ENCODE measurements at places on chromosomes 2 and 18. TPM values are rescaled to one million over a fixed set of nuclear protein-coding genes. Genes with fewer than 3 reads are reported as not detected.

GRCh38 chr2:101442042-101442666, 32.8 kb downstream of the RFX8 start:
- no peak for DNase-seq

- DNase-seq = no peak
Measured at GRCh38 chr2:12014088-12014960, 267.9 kb downstream of the LPIN1 start.

- no peak for DNase-seq
Measured at GRCh38 chr2:191539068-191539467, 138.9 kb upstream of the NABP1 start.

Gene HRH4
- total RNA-seq = not detected

Gene ARHGAP28
- 16.0 TPM for total RNA-seq

DNA sequence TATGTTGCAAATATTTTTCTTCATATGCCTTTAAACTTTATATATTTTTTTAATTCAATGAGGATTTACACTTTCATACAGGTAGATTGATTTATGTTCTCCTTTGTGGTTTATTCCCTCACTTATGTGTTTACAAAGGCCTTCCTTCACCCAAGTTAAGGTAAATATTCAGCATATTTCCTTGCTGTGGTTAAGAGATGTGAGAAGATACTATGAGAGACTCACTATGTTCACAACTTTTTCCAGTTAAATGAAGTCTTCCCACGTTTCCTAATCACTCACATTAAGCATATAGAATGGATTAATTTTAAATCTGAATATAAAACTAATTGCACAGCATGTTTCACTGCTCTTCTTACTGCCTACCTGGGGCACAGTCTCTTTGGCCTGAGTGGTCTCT, 597 bp downstream of the PECR start:
- DNase-seq = no peak

DNA sequence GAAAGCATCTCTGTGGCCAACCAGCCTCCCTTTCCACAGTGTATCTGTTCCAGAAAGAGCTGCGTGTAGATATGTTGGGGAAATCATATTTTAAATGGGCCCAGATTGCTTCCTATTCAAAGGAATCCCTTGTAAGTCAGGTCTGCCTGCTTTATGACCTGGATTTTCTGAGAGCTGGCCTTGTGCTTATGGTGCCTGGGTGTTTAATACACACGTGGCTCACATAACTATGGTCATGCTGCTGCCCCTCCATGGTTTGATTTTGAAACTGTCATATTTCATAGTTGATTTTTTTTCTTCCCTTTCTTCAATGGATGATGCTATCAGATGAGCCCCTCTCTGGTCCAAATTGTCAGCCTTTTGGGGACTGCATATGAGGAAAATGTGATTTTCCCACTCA, 111.5 kb upstream of the CNGA3 start:
- no peak for DNase-seq

GRCh38 chr2:235171550-235172031, 219.8 kb downstream of the SH3BP4 start:
- DNase-seq = no peak

Gene TUBA3D
- total RNA-seq = not detected

Gene KLHL41
- 1.1 TPM for total RNA-seq

DNA sequence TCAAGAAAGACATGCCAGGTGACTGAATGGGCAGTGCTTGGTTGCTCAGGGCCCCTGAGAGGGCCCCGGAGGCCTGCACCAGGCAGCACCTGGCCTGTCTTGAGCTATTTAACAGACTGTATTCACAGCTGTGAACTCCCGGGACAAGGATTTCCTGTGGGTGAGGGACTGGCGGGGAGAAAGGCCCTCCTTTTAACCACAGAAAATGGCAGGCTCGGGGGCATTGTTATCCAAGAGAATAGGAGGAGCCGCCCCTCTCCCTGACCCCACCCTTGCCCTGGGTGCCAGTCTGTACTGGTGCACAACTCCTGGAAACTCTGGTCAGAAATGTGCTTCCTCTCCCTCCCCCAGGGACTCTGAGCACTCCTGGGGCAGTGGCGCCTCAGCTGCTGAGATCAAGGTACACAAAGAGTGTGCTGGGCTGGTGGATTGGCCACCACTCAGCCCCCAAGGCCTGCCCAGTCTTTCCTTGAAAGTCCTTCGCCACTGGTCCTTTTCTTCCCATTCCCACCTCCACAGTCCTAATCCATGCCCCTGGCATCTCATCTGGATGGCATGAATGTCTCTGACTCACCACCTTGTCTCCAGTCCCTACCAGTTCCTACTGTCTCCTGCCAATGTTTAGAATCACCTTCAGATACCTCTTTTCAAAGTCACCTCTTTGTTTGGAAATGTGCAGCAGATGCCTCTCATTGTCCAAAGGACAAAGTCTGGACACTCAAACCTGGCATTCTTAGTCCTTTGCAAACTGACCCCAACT, 19.6 kb upstream of the EPAS1 start:
- no peak for DNase-seq

- DNase-seq = no peak
Measured at GRCh38 chr2:160006475-160006874, 55.9 kb downstream of the PLA2R1 start.

DNA sequence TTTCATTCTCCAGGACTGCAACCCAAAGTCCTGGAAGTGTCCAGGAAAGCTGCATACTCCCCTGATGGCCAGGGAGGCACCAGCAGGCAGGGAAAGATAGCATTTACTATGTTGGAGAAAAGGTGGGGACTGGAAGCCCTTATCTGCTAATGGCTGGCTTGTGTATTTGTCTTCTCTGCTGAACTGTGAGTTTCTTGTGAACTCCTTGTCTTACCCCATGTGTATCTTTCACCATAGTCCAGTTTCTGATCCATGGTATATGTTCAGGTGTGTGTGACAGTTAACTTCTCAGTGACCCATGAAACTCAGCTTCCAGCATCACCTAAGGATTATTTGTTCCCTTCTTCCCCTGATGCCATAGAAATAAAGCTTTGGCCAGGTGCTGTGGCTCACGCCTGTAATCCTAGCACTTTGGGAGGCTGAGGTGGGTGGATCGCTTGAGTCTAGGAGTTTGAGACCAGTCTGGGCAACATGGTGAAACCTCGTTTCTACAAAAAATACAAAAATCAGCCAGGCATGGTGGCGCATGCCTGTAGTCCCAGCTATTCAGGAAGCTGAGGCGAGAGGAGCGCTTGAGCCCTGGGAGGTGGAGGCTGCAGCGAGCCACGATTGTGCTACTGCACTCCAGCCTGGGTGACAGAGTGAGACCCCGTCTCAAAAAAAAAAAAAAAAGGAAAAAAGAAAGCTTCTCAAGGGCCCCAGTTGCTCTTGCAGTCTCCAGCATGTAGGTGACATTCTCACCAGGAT, 112.8 kb upstream of the MAP4K3 start:
- DNase-seq = no peak

DNA sequence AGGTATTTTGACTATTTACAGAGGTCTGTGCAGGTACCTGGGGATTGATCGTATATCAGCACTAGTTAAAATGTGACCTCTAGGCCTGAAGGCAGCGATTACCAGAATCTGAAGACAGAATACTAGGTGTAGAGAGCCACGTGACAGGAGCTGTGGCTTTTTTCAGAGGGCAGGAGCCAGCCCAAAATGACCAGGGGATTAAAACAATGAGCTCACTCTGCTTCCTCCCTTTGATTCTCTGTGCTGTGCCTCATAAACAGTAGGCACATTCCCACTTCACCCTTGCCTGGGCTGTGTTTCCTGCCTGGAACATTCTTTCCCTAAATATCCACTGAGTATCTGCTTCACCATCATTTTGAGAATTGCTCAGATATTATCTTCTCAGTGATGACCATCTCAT, 15.2 kb downstream of the ITGAV start:
- DNase-seq = no peak

DNA sequence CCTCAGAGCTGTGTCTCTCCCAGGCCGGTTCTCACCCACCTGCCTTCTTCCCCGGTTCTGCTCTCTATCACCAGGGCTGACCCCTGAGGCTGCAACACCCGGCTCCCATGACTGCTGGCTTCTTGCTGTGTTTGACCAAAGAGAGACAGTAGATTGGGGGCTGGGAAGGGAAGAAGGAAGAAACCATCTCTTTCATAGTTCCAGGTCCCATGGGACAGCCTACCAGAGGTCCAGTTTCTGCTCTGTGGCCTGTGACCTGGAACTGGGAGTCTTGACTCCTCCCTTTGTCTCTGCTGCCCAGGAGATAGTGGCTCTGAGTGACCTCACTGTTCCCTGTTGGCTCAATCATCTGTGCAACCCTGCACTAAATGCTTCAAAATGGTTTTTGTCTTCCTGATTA, 38.1 kb downstream of the ALPK2 start:
- DNase-seq = no peak

DNA sequence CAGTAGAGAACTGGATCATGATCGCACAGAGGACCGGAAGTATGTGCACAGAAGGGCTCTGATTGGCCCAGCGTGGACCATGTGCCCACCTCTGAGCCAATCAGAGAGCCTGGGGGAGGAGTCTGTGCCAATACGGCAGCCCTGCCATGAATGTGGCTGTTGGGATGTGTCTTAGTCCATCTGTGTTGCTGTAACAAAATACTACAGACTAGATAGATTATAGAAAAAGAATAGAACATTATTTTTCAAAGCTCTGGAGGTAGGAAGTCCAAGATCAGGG, 132.0 kb downstream of the NDUFA10 start:
- DNase-seq = no peak

GRCh38 chr18:31498574-31499524, 872 bp downstream of the DSG2 start:
- no peak for DNase-seq

DNA sequence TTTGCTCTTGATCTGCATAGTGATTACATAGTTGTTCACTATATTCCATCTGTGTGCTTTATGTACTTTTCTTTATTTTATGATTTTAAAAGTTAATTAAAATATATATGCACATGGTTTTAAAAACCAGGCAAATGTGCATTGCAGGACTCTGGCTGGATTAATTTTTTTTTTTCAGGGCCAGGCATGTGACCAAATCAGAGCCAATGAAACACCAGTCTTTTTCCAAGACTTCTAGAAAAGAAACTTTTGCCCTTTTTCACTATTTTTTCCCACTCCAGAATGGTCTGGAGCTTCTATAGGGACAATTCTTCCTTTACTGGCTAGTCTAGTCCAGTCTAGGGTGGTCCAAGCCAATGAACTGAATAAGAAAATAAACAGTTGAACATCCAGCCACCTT, 198.1 kb upstream of the FBXO11 start:
- DNase-seq = no peak

DNA sequence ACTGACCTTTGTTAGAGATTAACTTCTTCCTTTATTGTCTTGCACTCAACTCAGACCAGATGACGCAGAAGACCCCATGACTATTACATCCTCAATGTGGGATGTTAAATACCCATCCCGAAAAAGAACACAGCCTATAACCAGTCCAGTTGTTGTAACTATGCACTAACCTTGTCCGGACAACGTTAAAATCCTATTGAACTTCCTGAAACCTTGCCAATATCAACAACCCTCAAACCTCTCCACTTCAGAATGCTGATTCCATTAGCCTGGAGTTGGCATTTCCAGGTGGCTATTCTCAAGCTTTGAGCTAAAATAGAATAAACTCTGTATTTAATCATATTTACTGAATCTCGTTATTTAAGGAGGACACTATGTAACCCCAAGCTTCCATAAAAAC, 13.6 kb downstream of the NMS start:
- no peak for DNase-seq

Gene KIF5C
- 14.3 TPM for total RNA-seq

Gene PER2
- 30.5 TPM for total RNA-seq

DNA sequence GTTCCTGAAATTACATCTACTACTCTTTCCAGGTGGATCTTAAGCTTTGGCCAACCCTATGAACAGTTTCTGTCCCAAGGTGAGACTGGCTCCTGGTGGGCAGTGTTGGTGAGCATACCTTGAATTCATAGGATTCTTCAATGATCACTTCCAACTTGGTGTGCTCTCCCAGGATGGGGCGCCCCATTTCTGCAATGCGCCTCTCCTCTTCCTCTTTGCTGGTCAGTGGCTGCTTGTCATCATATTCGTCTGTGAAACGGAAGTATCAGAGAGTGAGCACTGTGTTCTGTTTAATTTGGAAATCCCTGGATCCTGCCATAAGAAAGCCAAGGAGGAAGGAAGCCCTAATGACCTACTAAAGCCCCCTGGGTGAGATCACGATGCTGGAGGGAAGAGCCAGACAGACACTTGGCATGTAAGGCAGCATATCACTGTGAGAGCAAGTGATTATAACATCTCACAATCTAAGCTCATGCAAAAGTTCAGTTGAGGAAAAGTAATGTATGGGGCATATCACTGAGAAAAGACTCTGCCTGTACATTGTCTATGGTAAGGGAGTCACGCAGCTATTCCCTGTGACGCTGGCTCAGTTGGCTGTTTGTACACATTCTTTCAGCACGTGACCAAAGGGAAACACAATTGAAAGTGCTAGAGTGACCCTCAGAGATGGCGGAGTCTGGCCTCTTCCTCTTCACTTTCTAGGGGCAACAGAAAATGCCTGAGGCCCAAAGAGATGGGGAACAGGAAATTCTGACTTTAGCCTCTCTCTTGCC, 287.0 kb downstream of the SLC8A1 start:
- no peak for DNase-seq

DNA sequence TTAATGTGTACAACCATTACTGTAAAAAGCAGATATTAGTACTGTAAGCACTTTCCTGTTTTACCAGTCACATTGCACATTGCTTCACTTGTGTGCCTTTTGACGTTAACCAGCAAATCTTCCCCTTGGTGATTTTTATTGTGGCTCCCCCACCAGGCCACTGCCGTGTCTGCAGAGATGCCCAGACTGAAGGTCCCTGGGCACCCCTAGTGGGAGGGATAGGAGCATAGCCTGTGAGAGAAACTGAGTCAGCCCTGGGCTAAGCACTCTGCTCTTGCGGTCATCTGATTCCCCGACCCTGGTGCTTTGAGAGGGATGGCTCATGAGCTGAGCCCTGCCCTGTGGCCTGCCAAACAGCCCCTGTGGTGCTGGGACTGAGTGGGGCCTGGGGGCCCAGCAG, 73.4 kb downstream of the INPP4A start:
- DNase-seq = no peak

Gene EPC2
- 51.2 TPM for total RNA-seq

Gene NABP1
- total RNA-seq = 40.8 TPM

GRCh38 chr2:154709215-154709614, 10.7 kb downstream of the KCNJ3 start:
- DNase-seq = no peak

DNA sequence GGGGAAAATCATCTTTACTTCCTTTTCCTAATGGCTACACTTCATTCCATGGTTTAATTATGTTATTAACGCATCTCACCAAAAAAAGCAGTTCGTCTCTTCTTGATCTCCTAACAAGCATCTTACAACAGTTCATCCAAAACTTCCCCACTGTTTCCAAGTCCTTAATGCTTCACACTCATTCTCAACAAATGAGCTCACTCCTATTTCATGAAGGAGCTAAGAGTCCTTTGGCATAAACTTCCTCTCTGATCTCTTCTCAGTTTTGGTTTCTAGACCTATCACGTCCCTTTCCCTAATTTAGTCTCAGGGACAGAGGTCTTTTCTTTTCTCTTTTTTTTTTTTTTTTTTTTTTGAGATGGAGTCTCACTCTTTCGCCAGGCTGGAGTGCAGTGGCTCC, 205.9 kb upstream of the SLC39A10 start:
- no peak for DNase-seq

GRCh38 chr2:146079216-146079615, 1559.3 kb upstream of the ZEB2 start:
- no peak for DNase-seq

Gene RTKN
- 36.4 TPM for total RNA-seq

Gene MGAT4A
- total RNA-seq = 63.8 TPM

Gene GAREM1
- total RNA-seq = 26.8 TPM

Gene CCDC138
- 8.9 TPM for total RNA-seq

- DNase-seq = peak; percentile 88
Measured at GRCh38 chr2:26720322-26721114, 28.0 kb downstream of the KCNK3 start.
